ENCODE measurements at places on chromosomes 12 and 14.

DNA sequence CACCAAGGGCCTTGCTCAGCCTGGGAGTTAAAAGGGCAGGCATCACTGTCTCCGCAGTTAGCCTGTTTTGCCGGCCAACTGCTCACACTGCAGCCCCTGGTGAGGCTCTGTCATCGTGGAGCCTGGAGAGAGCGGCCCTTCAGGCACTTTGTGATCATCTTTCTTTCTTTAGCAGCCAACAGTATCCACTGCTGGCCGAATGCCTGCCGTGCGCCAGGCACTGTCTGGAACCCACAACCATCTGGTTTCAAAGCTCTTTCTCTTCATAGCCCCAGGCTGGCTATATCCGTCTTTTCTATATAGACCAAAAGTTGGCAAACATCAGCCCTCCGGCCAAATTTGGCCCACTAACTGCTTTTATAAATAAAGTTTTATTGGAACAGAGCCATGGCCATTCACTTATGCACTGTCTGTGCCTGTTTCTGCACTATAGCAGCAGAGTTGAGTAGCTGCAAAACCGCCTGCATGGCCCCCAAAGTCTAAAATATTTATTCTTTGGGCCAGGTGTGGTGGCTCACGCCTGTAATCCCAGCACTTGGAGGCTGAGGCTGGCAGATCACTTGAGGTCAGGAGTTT lies 29.5 kb downstream of the SLC8B1 start:
- DNase-seq, result no peak

GRCh38 chr12:83573671-83574070 lies 887.0 kb downstream of the TMTC2 start:
- DNase-seq, result no peak

DNA sequence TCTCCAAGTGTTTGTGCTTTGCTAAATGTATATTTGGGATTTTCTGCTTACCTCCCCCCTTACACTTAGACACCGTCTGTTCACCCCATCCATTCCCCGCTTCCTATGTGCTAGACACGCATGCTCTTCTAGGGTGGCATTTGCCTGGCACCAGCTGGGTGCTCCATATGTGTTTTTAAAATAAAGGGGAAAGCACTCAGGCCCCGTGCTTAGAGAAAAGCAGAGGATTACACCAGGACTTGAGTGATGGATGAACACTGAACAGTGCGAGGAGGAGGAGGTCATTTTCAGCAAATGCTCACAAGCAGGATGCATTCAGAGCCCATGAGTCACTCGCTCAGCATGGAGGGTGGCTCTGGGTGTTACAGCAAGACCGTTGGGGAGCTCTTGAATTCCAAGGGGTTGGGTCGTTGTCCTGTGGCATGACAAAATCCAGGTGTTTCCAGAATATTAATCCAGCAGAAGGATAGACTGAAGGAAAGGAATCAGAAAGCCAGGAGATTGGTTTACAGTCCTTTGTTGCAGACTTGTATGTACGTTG lies 2.9 kb upstream of the BDKRB1 start:
- DNase-seq, result no peak

DNA sequence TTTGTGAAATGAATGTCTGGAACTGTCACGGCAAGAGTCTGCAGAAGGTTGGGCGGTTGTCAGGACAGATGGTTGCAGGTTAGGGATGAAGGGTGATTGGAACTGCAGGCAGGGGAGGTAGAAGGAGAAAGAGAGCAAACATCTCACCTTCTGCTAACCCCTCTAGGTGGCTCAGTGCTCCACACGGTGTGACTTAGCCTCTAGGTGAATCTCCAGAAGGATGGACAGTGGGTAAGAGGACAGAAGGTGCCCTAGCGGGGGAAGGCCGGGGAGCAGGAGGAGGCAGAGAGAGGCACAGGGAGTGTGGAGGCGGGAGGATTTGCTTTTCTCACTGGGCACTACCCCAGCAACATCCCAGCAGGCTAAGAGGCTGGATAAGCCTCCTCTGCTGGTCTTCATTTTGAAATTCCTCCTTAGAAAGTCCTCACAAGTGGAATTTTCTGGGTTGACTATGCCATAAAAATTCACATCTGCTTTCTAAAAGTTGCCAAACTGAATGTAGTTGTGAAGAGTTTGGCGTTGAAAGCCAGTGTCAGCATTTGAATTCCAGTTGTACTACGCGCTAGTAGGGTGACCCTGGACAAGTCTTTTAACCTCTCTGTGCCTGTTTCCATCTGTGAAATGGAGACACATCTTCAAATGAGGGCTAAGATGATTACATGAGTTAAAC lies 10.7 kb upstream of the GPR68 start:
- no peak for DNase-seq

DNA sequence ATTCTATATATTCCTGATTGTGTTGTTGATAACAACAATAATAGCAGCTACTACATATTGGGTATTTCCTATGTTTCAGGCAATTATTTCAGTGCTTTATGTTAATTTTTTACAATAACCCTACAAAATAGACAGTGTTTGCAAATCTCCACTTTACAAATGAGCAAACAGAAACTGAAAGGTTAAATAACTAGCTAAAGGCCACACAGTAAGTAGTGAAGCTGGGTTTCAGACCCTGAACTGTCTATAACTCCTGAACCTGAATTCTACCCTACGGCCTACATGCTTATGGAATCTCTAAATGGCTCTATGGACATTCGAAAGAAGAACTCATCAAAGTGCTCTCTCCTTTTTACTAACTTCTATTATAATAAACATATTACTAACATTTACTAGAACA lies 19.7 kb upstream of the NUDT4 start:
- DNase-seq, result no peak

GRCh38 chr14:101151226-101151926 lies 247.9 kb upstream of the RTL1 start:
- no peak for DNase-seq

DNA sequence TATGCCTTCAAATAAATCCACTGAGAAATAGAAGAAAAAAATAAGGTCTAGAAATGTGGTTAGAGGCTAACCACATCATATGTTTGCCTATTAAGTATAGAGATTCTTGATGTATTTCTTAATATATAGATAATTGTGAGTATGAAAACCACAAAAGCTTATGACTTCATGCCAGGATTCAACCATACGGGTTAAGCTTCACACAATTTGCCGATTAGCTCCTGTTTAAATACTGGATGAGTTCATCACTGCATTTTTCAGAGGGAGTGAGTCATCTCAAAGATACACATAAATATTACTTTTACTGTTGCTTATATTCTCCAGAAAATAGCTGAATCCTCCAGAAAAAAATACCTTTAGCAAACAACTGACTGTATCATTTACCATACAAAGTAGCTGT lies 79.6 kb downstream of the RPL10L start:
- no peak for DNase-seq

DNA sequence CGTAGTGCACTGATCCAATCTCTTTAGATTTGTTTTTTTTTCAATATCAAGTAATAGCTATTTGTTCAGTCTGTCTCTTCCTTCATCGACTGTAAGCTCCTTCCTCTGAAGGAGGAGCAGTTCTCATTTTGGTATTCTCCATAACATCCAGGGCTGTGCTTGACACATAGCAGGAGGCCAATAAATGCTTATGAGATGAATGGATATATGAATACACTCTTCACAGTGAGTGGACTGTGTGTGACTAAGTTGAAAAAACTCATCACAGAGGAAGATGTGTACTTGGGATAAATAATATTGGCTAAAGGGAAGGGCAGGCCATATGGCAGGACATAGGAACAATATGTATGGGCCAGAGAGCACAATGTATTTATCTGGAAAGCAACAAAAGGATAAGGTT lies 205.3 kb upstream of the PRICKLE1 start:
- DNase-seq, result no peak

- DNase-seq, result no peak
Measured at GRCh38 chr14:101916816-101917412, 47.5 kb upstream of the DYNC1H1 start.

GRCh38 chr12:53803194-53803593 lies 51.4 kb upstream of the CISTR start:
- no peak for DNase-seq

GRCh38 chr14:100015251-100015655 lies 50.0 kb upstream of the EVL start:
- DNase-seq, result no peak

DNA sequence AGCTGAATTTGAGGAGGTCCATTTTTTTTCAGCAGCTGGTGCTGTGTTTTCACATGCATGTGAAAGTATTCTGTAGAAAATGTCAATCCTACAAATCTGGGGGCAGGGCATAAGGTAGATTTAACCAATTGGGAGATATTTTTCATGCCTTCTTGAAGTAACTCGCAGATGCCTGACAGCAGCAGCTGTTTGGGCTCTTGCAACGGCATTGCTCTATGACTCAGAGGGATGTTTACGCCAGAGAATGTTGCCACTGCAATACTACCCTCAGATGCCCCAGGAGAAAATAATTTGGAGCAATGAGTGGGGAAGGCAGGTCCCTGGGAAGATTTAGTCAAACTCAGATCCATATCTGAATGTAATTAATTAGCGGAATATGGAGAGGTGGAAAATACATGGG lies 42.5 kb upstream of the MYBPC1 start:
- no peak for DNase-seq

DNA sequence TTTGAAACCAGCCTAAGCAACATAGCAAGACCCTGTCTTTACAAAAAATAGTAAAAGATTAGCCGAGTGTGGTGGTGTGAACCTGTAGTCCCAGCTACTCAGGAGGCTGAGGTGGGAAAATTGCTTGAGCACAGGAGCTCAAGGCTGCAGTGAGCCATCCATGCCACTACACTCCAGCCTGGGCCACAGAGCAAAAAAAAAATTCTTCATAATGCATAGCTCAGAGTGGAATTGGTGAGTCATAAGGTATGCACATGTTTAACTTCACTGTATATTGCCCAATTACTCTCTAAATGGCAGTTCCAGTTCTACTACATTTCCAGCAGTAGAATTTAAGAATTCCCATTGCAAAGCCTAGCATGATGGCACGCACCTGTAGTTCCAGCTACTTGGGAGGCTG lies 26.8 kb upstream of the CLIP1 start:
- DNase-seq, result no peak

GRCh38 chr12:121582583-121583333 lies 1.9 kb upstream of the KDM2B start:
- no peak for DNase-seq
